ENCODE measurements at places on chromosomes 11 and 22.

- DNase-seq: no peak
Observed at GRCh38 chr22:38415561-38416321, 39.3 kb downstream of the KCNJ4 start.

- no peak for DNase-seq
Observed at GRCh38 chr22:45907378-45907777, 69.6 kb downstream of the WNT7B start.

DNA sequence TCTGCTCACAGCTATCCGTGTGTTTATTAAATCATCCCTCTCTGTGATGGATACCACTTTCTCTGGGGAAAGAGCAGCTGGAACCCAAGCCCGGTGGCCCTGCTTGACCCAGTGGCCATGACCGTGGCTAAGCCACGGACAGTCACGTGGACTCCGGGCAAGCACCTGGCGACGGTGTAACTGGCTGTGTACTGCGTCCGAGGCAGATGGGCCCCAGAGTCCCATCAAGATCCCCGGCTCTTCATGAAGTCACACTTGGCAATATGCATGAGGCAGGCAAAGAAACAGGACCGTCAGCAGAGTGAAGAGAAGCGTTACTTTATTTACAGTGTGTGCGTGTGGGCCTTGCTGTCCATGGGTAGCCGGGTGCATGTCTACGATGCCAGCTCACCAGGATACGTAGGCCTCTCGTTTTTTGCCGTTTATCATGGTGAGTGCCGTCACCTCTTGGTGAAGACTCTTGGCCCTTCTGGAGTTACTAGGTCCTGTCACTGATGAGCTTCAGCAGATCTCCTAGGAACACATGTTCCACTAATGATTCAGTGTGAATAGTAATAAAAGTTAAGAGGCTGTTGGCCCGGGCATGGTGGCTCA lies 366.3 kb downstream of the TBC1D22A start:
- no peak for DNase-seq

DNA sequence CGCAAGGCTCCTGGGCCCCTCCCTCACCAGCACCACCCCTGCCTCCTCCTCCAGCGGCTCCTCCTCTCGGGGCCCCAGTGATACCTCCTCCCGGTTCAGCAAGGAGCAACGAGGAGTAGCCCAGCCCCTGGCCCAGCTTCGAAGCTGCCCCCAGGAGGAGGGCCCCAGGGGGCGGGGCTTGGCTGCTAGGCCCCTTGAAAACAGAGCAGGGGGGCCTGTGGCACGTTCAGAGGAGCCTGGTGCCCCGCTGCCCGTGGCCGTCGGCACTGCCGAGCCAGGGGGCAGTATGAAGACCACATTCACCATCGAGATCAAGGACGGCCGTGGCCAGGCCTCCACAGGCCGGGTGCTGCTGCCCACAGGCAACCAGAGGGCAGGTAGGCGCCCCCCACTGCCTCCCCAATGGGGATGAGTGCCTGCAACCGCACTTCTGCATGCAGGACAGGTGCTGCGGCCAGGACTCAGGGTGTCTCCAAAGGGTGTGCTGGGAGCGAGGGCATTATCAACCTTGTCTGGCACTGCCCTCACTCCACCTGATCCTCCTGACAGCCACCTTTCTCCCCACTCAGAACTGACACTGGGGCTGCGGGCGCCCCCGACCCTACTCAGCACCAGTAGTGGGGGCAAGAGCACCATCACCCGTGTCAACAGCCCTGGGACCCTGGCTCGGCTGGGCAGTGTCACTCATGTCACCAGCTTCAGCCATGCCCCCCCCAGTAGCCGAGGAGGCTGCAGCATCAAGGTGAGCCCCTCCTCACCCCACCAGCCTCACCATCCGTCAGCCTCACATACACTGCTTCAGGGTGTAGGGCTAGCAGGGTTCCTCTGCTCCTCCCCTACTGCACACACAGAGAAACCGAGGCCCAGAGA lies 10.2 kb downstream of the SMTN start:
- no peak for DNase-seq

DNA sequence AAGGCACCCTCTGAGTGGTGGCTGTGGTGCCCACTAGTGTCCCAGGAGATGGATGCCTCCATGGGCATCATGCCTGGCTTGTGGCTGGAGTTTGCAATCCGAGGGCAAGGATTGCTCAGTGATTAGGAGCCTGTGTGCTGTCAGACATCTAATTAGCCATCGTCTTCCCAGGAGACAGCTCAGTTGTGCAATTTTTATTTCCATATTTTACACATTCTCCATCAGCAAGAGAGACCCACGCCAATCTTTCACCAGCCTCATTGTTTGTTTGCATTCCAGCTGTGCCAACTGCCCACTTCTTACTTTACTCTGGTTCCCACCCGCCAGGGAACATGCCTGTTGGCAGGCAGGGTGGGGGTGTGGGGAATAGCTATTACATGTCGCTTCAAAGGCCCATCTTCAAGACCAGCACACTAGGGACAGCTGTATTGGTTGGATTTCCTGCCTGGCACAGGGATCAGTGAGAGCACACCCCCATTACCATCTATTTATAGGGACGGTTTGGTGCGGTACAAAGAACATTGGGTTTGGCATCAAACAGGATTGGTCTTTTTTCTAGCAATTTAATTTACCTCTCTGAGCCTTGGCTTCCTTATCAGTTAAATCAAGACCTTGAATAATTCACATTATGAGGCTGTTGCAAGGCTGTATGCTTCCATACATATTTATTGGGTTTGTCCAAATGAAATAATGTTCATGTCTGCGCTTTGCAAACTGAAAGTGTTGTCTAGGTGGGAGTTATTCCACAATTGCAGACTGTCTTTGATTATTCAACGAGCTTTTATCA lies 80.7 kb upstream of the NAV2 start:
- DNase-seq: no peak

DNA sequence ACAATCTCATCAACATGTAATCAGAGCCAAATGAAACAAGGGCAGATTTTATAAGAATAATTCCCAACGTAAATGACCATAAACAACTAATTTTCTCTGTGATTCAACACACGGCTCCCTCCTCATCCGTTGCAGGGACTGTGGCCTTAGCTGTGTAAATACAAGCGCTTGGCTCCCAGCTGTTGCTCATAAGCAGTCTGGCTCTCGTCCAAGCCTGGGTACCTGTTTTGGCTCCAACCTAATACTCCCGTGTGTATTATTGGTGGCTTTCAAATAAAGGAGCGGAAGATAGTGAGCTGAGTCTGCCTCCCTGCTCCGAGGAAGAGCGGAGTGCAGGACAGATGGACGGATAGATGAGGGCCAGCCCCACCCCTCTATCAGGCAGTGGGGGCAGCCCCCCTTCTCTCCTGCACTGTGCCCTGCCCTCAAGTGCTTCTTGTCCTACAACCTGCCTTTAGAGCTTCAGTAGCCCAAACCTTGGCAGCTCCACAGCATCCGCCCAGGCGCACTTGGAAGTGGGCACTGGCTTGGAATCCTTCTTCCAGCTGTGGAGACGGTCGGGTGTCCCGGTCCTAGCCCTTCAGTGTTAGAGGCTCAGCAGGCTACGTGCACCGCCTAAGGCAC lies 670.9 kb downstream of the BRD1 start:
- no peak for DNase-seq
